A172 (cell line): ENCODE measurements at places on chromosomes 7 and 10.
A peak's percentile ranks its signal among the peaks of the same experiment; 100 is the strongest.

GRCh38 chr7:150514748-150515222, at the start of gene GIMAP7:
GIMAP7 (plus strand) TSS chr7:150514872; CDS start chr7:150519975, 5,103 bp downstream.
- no peak for DNase-seq

DNA sequence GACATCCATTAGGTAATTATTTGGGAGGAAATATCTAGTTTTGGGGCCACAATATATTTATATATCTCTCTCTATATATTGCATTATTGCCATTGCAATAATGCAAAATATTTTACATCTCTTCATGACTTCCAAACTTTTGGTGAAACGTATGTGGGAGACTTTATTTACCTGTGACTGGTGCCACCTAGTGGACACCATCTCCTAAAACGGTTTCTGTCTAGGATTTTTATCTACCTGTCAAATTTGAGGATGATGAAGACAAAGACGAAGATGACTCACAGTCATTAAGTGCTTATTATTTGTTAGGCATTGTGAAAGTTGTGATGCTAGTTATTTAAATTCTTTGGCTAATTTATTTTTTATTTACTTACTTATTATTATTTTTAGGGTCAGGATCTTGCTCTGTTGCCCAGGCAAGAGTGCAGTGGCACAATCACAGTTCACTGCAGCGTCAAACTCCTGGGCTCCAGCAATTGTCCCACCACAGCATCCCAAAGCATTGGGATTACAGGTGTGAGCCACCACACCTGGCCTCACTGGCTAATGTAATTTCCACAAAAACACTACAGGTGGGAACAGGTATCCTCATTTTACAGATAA, 18.7 kb upstream of the CBLL1 start:
- DNase-seq, result peak; percentile 66

- DNase-seq, result no peak
These were observed 130.7 kb downstream of the SAMD9 start for GRCh38 chr7:92987095-92987494.

DNA sequence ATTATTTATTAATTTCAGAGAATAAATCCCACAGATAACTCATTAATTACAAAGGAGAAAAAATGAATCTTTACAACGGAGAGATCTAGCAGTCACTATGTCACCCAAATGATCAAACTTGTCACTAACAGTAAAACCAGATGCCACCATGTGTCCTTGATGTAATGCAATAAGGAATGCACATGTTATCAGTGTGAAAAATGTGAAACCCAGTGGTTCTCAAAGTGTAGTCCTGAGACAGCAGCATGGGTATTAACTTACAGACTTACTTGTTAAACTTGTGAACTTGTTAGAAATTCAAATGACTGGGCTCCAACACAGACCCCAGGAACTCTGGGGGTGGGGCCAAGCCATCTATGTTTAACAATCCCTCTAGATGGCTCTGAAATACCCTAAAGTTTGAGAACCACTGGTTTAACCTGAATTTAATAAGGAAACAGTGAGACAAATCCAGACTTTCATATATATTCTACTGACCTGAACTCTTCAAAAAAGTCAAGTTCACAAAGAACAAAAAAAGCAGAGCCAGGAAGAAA, 77.4 kb downstream of the RNLS start:
- DNase-seq, result no peak

DNA sequence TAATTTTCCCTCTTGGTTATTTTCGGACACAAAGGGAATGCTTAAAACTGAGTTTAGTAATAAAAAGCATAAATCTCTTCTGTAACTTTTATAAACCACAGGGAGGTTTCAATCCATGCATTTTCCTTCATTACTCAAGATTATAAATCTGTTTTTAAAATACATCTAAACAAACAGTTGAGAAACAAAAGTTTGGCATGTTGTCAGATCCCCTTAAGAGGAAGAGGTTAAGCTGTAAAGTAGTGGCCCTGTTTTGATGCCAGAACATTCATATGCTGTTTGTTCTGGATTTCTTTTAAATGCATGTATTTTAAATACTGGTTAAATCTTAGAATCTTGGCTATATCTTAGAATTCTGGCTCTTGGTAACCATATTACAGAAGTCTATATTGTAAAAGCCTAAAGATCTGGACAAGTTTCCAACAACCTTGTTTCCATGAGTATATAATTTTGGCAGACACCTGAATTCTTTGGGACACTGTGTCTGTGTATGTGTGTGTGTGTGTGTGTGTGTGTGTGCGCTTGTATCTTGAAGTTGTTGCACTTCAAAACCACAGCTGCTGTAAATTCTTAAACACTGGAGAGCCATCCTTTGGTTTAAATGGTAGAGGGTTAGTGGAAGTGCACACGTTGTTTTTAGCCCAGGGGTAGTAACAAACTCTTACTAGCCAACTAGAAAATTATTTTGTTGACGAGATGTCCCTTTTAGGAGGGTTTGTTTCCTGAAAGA, 6.8 kb upstream of the SEMA4G start:
- no peak for DNase-seq

GRCh38 chr7:156998988-156999957, 11.2 kb downstream of the MNX1 start:
- DNase-seq, result no peak

- no peak for DNase-seq
These were observed 1.3 kb downstream of the PGAM2 start for GRCh38 chr7:44063894-44064651.

- DNase-seq, result no peak
These were observed 1.5 kb downstream of the ZFAND2A start for GRCh38 chr7:1158203-1159126.

GRCh38 chr7:44706788-44707557, 41.7 kb upstream of the ZMIZ2 start:
- no peak for DNase-seq
